ENCODE measurements at places on chromosomes 2 and 18.

DNA sequence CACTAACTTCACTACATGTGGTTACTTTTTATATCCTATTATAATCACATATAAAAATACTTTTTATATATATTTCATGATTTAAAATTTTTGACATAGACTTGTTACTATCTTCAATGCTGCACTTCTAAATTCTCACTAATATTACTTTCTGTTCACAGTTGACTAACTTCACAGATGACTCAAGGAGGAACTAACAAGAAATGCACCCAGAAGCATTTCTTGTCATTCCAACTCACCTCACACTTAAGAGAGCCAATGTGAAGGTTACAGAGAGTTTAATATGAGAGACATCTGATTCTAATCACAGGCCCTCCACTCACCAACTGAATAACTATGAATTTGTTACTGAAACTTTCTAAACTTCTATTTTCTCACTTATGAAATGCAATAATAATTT lies 399.8 kb upstream of the SLC8A1 start:
- no peak overlapping the region for H3K4me3 ChIP-seq
- H3K36me3 ChIP-seq: no peaks in the 10 kb centered on the region
- no peaks in the 10 kb centered on the region for H3K27me3 ChIP-seq
- DNase-seq: no peak
- H3K27ac ChIP-seq: no peak overlapping the region
- no peaks in the 10 kb centered on the region for H3K4me1 ChIP-seq

DNA sequence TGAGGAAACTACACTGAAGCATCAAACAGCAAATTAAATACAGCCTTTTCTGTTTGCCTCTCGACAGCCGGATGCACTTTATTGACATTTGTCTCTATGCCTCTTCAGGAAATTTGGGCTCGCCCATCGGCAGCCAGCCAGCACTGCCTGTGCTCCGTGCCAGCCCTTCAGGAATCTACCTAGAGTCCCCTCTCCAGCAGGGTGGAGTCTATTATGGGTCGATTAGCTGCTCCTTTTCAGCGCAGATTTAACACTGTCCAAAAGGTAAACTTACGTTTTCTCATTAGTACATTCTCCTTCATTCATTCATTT lies 91.5 kb downstream of the MYCN start:
- no peak overlapping the region for H3K4me3 ChIP-seq
- H3K27ac ChIP-seq: no peak overlapping the region
- no peak for DNase-seq
- H3K36me3 ChIP-seq: no peaks in the 10 kb centered on the region

DNA sequence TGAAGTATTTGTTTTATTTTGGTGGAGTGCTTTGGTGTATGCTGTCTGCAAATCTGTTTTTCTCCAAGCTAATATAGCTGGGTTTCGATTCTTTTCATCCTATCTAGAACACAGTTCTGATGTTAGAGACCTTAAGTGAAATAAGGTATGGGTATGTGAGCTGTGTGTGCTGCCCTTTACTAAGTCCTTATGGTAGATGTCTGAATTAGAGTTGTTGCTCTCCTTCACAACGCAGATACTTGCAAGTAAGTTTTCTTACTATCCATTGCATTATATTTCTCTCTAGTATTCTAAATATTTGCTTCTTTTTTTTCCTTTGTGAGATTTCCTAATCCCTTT lies 38.6 kb downstream of the AGFG1 start:
- H3K27me3 ChIP-seq: no peaks in the 10 kb centered on the region
- H3K4me3 ChIP-seq: no peak overlapping the region
- H3K27ac ChIP-seq: no peak overlapping the region
- no peak for DNase-seq

DNA sequence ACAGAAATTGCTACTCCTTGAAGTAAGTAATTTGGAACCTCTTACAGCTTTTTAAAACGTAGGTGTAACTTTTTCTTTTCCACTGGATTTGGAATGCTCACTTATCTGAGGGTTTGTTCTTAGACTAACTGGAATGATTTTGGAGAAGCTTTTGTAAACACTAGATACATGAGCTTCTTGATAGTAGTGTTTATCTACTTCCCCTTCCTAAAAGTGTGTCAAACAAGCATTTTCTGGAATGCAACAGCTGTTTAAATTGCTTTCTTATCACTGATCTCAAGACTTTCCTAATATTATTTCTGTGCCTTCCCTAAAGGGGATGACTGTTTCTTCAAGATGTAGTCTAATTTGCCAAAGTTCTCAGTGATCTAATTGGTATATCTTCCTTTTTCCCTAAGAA lies 282.6 kb downstream of the CCDC178 start:
- no peaks in the 10 kb centered on the region for H3K36me3 ChIP-seq
- no peaks in the 10 kb centered on the region for H3K27me3 ChIP-seq
- H3K4me1 ChIP-seq: no peaks in the 10 kb centered on the region
- H3K4me3 ChIP-seq: no peak overlapping the region

GRCh38 chr2:236629961-236630872 lies 60.6 kb downstream of the ACKR3 start:
- no peak for DNase-seq
- no peaks in the 10 kb centered on the region for H3K27me3 ChIP-seq
- H3K27ac ChIP-seq: no peak overlapping the region
- no peaks in the 10 kb centered on the region for H3K36me3 ChIP-seq
- no peak overlapping the region for H3K4me3 ChIP-seq

DNA sequence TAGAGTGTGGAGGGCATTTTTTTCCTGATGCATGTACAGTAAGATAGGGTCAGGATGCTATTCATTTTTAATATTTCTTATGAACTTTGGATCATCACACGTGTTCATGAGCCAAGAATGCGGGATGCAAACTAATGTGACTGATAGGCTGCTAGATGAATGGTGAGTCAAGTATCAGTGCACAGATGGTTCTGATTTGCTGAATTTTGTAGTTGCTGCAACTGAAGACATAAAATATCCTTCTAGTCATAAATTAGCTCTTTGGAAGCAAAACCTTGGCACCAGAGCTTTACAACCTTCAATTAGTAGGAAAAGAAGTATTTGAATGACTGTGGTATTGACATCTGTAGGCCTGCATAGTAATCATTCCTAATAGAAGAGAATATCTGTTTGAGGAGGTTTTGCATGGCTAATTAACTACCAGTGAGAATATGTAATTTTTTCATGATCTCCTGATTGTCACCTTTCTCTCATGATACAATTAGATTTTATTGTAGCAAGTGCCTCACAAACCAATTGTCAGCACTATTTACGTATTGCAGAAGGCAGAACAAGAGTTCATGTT lies 94.0 kb downstream of the VRK2 start:
- H3K4me1 ChIP-seq: no peaks in the 10 kb centered on the region
- H3K27ac ChIP-seq: no peak overlapping the region
- H3K4me3 ChIP-seq: no peak overlapping the region
- peaks cover 12% of the 10 kb centered on the region for H3K36me3 ChIP-seq
- no peak for DNase-seq
- H3K27me3 ChIP-seq: no peaks in the 10 kb centered on the region

- DNase-seq: peak; percentile 56
- H3K27me3 ChIP-seq: peaks cover 49% of the 10 kb centered on the region
- peaks cover 9% of the 10 kb centered on the region for H3K4me1 ChIP-seq
- H3K4me3 ChIP-seq: peak overlapping the region; percentile 72
- H3K36me3 ChIP-seq: no peaks in the 10 kb centered on the region
- no peak overlapping the region for H3K27ac ChIP-seq
Measured at GRCh38 chr18:48975817-48976649, 25.3 kb upstream of the SMAD7 start.

DNA sequence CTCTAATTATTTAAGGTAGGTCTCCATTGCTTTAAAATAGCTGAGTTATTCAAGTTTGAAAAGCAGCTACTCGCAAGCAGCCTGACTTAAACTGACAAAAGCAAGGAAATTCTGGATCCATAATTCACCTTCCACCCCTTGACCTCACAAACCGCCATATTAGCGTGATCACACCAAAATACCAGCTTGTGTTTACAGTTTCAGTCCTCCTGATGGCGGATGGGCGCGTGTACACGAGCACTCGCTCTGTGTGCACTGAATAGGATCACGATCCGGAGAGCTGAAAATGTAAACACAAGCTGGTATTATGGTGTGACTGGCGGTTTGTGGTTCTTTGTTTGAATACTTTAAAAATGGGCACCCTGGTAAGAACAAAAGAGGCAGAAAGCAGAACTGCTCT lies 42.4 kb upstream of the PSMD14 start:
- no peak overlapping the region for H3K4me3 ChIP-seq
- no peaks in the 10 kb centered on the region for H3K36me3 ChIP-seq
- no peak overlapping the region for H3K27ac ChIP-seq
- H3K4me1 ChIP-seq: no peaks in the 10 kb centered on the region
- DNase-seq: no peak
